ENCODE measurements at places on chromosomes 13 and 19.

DNA sequence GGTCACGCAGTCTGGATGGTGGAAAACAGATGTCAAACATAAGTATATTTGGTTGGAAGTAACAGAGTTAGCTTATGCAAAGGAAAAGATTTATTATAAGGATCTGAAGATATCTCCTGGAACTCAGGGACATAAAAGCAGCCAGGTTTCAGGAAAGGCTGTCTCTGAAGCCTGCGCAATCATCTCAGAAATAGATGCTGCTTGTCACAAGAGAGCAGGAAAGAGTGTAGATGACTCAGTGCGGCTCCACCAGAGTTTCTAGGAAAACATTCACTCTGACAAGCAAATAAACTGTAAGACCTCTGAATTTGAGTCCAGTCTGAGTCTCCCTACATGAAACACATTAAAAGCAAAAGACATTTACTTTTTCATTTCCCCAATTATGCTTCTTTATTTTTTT, 220.4 kb upstream of the HTR2A start:
- DNase-seq: no peak

DNA sequence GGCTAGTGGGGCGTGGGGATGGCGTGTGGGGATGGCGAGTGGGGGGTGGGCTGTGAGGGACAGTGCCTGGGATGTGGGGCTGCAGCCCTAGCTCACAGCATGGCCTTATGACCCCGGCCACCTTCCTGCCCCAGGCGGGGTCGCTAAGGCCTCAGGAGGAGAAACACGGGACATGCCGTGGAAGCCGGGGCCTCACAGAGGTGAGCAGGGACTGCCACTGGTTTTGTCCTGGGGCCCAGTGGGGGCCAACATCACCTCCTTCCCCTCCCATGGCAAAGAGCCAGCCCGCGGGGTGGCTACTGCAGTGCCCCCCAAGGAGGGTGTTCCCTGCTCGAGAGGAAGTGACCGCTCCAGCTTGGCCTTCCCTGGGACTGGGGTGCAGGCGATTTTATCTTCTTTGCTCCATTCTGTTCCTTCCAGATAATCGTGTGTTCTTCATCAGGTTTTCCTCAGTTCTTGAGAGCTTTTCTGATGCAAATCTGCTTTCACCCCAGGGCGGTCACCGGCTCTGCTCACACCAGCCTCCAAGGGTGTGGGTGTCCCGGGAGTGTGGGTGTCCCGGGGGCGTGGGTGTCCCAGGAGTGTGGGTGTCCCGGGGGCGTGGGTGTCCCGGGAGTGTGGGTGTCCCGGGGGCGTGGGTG, 1.2 kb downstream of the F7 start:
- no peak for DNase-seq

DNA sequence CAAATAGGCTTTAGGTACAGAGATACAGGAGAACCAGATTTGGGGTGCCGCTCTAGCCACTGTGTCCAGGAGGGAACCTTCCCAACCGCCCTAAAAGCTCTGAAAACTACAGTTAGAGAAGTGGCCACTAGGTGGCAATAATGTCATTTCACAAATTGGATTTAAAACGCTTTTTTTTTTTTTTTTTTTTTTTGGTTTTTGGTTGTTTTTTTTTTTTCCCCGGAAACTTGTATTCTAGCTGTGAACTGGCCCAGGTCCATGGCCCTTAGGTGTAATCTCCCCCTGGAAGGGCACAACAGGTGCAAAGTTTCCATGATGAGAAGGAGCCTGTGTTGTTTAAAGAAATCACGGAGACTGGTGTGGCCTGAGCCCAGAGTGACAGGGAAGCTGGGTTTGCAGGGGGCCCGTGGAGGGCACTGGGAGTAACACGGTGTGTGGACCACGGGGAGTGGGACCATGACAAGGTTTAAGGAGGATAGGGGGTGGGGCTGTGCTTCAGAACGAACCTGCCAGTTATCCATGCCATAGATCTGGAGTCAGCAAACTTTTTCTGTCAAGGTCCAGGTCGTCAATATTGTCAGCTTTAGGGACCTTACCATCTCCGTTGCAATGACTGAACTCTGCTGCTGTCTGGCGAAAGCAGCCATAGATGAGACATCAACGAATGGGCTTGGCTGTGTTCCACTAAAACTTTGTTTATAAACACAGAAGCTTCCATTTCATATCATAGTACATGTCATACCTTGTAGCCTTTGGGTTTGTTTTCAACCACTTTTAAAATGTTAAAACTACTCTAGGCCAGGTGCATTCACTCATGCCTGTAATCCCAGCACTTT, 10.1 kb downstream of the OR1I1 start:
- DNase-seq: no peak

GRCh38 chr19:44974857-44975256, 19.7 kb downstream of the CLPTM1 start:
- no peak for DNase-seq

GRCh38 chr19:17762505-17763229, 11.4 kb downstream of the FCHO1 start:
- DNase-seq: no peak

- DNase-seq: no peak
Observed at GRCh38 chr13:45807520-45808099, 43.9 kb downstream of the SIAH3 start.

DNA sequence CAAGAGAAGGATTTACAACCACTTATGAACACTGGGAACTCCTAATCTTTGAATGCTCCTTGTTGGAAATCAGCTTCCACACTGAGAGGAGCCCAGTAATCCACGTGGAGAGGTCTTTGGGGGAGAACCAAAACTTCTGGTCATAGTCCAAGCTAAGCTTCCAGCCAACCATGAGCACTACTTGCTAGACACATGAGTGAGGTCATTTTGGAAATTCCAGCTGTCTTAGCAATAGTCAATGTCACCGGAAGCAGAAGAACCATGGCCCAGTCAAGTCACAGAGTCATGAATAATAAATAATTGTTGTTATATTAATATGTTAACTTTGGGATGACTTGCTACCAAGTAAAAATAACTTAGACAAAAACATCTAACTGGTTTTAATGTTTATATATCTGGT, 324.9 kb upstream of the SGCG start:
- no peak for DNase-seq

GRCh38 chr13:36163286-36163685, 32.1 kb upstream of the DCLK1 start:
- no peak for DNase-seq

GRCh38 chr13:47146991-47147811, 250.3 kb upstream of the HTR2A start:
- no peak for DNase-seq

DNA sequence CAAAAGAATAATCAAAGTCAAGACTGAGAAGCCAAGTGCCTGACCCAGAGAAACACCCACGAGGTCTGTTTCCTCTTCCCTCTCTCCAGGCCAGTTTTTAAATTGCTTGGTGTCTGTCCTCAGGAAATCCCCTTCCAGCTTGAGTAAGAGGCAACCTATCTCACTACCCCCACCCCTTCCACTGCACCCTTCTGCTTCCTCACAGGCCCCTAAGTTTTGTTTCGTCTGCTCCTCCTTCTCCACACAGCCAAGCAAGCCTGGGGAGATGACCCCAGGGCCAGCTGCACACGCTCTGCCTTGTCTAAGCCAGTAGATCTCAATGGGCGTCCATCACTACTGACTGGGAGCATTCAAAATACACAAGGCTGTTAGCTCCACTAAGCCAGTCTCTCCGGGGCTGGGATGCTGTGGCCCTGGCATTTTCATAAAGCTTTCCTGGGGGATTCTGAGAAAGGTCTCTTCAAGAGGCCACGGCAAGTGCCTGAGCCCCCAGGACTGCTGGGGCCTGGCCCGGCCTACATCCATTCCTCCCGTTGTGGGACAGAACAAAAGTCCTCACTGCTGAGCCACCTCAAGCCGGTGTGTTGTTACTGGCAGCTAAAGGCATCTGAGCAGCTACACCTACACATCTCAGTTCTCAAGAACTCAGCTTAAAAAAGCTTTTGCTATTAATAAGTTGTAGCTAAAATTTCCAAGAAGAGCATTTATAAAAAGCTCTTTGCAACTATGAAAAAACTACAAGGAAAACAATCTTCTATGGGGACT, 14.9 kb upstream of the IL4I1 start:
- no peak for DNase-seq

GRCh38 chr19:39038098-39038497, 5.7 kb upstream of the FBXO27 start:
- DNase-seq: no peak

Measured in progenitor cell of endocrine pancreas (in vitro differentiated cells).